Substantia nigra (tissue), 51 donors: ENCODE measurements at places on chromosomes 1 and 21.

DNA sequence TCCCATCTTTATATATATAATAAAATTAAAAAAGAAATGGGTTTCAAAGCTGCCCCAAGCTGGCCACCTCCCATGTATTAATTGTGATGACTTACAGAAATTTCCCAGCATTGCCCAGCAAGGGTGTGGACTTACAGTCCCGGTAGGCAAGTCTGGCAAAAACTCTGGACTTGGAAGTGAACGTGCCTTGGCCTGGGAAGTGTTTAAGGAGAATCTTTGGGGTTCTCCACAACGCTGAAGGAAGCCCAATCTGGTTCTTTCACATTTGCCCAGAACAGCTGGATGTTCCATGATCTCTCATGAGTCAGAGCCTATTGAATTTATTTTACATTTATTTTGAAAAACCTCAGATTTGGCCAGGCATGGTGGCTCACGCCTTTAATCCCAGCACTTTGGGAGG, 98.4 kb upstream of the SLC45A1 start:
- no peak for DNase-seq

DNA sequence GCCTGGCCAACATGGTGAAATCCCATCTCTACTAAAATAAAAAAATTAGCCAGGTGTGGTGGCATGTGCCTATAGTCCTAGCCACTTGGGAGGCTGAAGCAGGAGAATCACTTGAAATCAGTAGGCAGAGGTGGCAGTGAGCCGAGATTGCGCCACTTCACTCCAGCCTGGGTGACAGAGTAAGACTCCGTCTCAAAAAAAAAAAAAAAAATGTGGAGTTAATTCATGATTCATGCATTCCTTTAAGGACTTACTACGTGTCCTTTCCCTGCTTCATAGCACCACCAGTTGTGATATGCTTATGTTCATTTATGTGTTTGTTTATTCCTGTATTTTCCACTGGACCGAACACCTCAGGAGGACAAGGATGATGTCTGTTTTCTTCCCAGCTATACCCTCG, 12.7 kb upstream of the PRELP start:
- DNase-seq: no peak

- no peak for DNase-seq
These were observed 2.6 kb downstream of the RSPH1 start for GRCh38 chr21:42493109-42494060.

DNA sequence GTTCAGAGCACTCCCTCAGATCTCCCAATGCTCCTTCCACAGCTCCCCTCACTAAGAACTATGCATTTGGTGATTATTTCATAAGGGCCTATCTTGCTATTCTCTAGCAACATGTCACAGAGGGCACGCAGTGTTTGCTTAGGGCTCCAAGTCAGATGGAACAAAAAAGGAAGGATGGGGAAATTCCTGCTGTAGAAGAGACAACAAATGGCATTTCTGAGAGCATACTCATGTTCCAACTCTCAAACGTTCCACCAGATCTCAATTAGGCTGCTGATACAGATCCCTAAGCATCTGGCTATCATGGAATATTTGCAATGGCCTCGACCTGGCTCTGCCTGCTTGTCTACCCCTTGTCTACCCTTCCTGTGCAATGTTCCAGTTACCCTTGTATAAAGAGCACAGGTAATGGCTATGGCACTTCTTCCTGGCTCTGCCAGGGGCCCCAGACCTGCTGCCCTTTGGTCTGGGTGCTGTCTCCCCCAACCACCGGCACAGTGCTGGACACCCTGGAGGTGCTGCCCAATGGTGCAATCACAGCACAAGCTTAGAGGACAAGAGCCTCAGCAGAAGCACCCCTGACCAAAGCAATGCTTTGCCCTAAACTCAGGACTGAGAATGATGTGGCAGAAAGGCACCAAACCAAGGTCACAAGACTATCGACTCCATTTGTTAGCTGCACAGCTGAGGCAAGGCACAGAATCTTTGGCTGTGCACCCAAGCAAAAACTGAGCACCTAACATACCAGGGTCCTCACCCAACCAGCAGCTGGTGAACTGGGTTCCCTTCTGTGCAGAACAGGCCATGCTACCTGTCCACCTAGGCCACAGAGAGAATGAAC, 3.6 kb downstream of the PARP1 start:
- DNase-seq: no peak

DNA sequence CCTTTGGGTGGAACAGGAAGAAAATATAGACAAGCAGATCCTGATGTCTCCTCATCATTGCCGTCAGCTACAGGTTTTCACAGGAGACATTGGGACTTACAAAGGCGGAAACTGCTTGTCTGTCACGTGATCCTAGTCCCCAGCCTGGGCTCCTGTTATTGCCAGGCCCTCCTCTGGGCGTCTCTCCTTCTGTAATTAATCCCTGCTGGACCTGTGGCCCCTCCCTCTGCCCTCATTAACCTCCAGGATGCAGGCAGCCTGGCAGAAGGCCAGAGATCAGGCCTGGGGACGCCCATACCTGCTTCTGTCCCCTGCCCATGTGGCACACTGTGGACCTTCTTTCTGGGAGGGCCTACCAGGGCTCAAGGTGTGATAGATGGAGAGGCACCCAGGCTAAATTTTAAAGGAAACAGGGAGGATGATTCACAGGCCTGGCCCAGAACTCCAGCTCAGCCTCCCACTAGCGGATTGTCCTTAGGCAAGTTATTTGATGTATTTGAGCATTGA, 2.4 kb downstream of the S100A5 start:
- DNase-seq: no peak

- no peak for DNase-seq
These were observed 44.6 kb downstream of the JAK1 start for GRCh38 chr1:64921771-64922170.

DNA sequence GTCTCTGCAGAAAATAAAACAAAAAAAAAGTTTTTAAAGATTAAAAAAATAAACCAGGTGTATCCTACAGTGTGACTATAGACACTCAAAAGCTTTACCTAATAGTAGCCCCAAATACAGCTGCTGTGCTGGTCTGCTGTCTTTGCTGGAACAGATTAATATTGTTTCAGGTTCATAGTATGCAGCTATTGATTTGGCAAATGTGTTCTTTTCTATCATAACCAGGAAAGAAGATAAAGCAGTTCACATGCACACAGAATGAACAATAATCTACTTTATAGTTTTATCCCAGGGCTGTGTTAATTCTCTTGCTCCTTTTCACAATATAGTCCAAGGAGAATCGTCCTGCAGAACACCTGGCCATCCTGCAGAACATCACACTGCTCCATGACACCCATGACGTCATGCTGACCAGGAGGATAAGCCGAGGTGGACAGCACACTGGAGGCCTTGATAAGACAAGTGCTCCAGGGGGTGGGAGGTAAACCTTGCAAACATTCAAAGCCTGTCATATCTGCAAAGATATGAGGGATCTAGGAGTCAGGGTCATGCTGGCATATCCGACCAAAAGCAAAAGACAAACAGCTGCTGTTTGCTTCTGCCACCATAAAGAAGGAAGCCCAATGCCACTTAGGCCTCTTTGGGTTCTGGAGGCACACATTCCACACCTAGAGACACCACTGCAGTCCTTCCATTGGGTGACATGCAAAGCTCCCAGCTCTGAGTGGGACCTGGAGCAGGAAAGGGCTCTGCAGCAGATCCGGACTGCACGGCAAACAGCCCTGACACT, 86.1 kb upstream of the SLC2A1 start:
- DNase-seq: no peak

DNA sequence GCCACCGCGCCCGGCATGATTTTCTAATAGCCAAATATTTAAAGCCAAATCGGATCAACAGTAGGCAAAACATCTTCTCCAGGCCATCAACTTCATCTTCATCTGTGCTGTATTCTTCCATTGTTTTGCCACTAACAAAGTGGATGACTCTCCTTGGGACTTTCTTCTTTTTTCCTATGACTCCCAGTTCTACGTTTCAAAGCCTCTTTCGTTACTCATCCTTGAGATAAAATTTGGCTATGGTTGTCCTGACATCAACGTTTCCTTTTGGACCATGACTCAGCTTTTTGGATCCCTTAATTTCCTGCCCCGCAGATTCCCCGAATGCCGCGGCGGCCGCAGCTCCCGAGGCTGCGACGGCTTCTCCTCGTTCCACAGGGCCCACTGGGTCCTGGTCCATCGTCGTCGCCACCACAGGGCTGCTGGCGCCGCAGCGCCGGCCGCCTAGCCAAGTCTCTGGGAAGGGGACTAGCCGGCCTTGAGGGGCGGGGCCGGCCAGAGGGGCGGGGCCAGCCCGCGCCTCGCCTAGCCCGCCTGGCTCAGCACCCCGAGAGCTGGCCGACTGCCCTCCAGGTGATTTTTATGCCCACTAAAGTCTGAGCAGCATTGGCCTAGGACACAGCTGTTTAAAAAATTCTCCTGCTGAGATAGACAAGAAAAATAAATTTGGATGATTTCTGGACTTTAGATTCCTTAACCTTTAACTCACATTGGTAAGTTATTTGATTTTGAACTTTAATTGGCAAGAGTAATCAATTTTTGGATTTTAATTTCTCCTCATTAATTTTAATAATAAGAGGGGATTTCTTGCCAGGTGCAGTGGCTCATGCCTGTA, 93.9 kb downstream of the ADCY10 start:
- peak; percentile 14 for DNase-seq

GRCh38 chr1:1278620-1279019, 1.6 kb upstream of the SCNN1D start:
- no peak for DNase-seq

DNA sequence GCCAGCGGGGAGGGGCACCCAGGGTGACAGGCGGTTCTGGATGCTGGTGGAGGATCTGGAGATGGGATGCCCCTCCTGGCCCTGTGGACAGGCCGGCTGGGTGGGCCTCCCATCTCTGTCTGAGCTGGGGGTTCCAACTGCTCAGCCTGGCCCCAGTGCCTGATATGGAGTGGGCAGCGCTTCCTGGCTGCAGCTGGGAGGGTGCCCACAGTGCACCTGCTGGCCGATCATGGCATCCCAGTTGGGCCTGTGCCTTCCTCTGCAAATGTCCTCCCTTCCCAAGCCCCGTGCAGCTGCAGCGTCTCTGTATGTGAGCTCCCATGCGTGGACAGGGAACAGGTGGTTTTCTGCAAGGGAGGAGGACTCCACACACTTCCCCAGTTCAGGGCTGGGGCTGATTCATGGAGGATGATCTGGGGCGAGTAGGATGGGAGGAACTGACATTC, 2.1 kb downstream of the PFKL start:
- DNase-seq: no peak

DNA sequence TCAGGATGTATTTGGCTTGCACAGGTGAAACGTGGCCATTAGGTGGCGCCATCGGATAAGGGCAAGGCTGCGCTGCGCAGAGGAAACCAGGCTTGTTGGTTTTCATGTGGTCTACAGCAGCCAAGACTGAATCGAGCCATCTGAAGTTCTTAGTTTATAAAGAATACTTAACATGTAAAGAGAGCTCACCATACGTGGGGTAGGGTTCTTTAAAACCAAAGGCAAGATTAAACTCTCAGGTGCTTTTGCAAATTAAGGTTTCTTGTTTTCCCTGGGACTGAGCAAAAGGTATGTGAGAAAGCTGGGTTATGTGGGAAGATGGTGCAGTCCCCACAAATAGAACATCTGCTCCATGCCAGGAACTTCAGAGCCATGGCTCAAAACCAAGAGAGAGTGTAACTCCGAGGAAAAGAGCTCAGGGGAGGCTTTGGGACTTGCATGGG, 9.3 kb downstream of the MASP2 start:
- DNase-seq: peak; percentile 87

- no peak for DNase-seq
These were observed 86.8 kb upstream of the GCLM start for GRCh38 chr1:93995837-93996536.

DNA sequence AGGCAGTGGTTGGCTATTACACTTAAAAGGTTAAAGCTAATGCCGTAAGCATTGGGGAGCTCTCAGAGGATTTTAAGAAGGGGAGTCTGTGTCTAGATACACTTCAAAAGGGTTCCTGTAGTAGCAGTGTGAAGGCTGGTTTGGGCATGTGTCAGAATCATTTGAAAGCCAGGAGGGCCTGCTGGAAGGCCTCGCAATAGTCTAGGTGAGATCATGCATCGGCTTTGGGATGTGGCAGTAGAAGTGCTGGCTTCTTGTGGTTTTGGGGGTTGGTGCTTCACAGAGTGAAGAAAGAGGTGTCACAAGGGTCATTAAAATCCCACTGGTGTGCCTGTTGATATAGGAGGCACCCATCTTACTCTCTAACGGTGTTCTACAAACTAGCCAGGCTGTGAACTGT, 85.7 kb downstream of the ST6GALNAC3 start:
- DNase-seq: no peak

GRCh38 chr21:32307706-32308105, 9.1 kb downstream of the MRAP start:
- DNase-seq: no peak

- no peak for DNase-seq
These were observed 161.8 kb downstream of the PCBP3 start for GRCh38 chr21:45805321-45805720.

GRCh38 chr1:235073331-235073967, 55.2 kb downstream of the TOMM20 start:
- DNase-seq: no peak

GRCh38 chr1:85417876-85418275, 47.1 kb downstream of the DDAH1 start:
- DNase-seq: no peak

- DNase-seq: no peak
These were observed 259.6 kb upstream of the ST6GALNAC5 start for GRCh38 chr1:76607717-76608116.

DNA sequence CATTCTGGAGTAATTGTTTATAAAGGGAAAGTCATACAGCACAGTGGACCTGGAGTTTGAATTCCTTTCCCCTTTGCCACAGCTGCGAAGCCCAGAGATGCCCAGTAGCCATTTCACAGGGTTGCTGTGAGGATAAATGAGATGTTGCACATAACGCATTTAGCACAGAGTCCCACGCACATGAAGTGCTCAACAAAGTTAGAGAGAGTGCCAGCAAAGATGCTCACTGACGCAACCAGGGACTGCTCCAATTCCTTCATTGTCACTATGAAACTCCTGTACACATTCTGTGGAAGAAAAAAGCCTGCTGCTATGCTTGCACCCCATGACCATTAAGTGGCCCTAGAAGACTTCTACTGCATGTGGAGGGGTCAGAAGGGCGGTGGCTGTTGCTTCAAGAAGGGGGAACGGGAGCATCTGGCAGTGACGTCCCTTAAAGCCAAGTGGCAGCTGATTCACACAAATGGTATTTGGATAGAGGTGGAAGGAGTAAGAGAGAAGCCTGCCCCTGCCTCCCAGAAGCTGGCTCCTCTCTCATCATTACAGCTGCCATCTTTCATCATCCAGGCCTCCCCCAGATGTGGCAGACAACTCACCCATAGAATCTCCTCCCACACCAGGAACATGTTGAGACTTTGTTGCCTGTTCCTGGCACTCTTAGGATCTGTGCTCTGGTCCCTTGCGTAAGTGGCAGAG, 26.5 kb upstream of the VAV3 start:
- no peak for DNase-seq

DNA sequence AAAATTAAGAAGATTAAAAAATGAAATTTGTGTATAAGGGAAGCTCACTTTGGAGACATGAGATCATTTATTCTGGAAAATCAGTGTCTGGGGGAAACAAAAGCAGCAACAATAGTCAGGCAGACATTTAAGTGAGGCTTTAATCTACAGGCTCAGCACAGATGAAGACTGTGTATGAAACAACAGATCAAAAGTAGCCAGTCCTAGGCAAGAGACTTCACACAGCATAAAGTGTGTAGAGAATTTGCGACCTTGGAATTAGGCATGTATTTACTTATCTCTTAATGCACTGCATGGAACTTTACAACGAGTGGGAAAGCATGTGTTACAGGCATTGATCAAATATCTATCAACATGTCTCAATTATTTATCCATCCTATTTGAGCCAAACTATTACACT, 1099.9 kb downstream of the PLA2G4A start:
- DNase-seq: no peak
